Spleen (tissue), 13 donors: ENCODE measurements at places on chromosomes 1 and 21. TPM values are rescaled to one million over a fixed set of nuclear protein-coding genes. Genes with fewer than 3 reads are reported as not detected.

The AIM2 gene
- 34.0 TPM for total RNA-seq

The WDR64 gene
- 0.34 TPM for total RNA-seq

The PCAT6 gene
- total RNA-seq = 0.86 TPM

The RIPK4 gene
- total RNA-seq = not detected

The PTGFRN gene
- total RNA-seq = 17.4 TPM

The TDRD5 gene
- 0.14 TPM for total RNA-seq

The MFAP2 gene
- total RNA-seq = 1.0 TPM

The CCDC24 gene
- total RNA-seq = 4.1 TPM

The VWA1 gene
- 12.1 TPM for total RNA-seq

The ZMYND12 gene
- total RNA-seq = 4.3 TPM

The SH2D2A gene
- 12.2 TPM for total RNA-seq

The APP gene
- total RNA-seq = 328 TPM

The PROK1 gene
- 0.51 TPM for total RNA-seq

The E2F2 gene
- 8.7 TPM for total RNA-seq

DNA sequence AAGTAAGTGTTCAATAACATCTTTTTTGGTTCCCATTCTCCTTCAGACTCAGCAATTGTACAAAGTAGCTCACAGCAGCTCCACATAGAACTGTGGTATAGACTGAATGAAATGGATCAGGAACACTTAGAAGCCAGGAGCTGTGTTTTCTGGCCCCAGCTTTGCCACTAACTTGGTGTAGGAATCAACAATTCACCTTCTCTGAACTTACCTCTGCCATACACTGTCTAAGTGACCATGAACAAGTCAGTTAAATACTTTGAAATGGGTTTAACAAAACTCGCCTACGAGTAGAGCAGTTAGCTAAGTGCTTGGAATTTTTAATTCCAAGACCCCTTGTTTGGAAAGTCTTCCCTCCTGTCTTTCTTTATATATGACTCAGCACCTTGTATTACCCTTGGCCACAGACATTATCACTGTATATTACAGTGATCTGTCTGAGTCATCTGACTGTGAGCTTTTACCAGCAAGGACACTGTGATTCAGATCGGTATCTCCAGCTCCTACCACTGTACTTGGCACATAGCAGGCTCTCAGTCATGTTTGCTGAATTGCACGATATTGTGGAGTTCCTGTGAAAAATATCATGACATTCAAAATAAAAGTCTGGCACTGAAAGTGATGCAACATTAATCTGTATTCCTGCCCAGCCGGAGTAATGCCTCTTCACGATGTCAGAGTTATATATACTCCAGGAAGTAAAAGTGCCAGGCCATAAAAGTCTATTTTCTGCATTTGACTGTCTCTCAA, 101.7 kb upstream of the BEND5 start:
- no peaks in the 10 kb centered on the region for H3K36me3 ChIP-seq
- H3K27ac ChIP-seq = no peak overlapping the region
- no peak overlapping the region for H3K4me3 ChIP-seq

DNA sequence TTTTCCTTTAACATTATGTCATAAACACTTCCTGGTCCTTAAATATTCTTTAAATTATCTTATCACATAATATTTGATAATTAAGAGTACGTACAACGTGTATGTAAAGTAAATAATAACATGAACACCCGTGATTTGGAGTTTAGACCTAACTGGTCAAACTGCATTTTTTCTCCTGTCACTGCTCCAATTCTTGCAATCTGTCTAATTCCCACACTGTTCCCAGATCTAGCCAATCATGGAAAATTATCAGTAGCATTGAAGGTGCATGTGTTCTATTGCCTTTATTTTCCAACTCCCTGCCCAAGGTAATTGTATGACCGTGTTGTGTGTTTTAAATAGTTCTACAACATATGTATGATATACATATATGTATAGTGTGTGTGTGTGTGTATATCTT, 2.1 kb upstream of the PM20D1 start:
- no peak overlapping the region for H3K27ac ChIP-seq
- H3K36me3 ChIP-seq = no peaks in the 10 kb centered on the region
- H3K4me1 ChIP-seq = peaks cover 7% of the 10 kb centered on the region

DNA sequence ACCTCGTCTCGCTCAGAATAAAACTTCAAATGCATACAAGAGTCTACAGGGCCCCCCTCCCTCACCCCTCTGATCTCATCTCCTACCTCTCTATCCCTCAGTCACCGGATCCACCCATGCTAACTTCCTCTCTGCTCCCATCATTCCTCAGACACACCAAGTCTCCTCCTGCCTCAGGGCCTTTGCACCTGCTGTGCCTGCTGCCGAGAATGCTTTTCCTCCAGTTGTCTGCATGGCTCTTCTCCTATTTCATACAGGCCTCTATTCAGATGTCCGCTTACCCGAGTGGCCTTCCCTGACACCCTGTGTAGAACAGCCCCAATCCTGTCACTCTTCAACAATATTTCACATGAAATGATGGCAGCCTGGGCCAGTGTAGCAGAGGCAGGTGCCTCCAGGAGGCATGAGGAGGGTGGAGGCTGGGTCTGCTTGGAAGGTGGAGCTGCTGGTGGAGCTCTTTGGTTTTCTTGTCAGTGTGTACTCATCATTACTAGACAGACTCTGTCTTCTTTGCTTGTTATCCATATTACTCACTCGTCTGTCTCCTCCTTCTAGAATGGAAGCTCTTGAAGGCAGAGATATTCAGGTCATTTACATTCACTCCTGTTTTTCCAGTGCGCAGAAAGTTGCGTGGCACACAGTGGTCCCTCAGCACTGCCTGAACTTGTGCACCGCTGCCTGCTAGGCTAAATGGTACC, 4.2 kb downstream of the SH2D2A start:
- no peaks in the 10 kb centered on the region for H3K36me3 ChIP-seq
- DNase-seq = no peak
- no peaks in the 10 kb centered on the region for H3K27me3 ChIP-seq
- peaks cover 54% of the 10 kb centered on the region for H3K4me1 ChIP-seq
- H3K27ac ChIP-seq = no peak overlapping the region

GRCh38 chr1:37035796-37036666, 1.7 kb upstream of the GRIK3 start:
- no peak overlapping the region for H3K4me3 ChIP-seq
- H3K4me1 ChIP-seq = peaks cover 35% of the 10 kb centered on the region
- peaks cover 93% of the 10 kb centered on the region for H3K27me3 ChIP-seq
- DNase-seq = peak; percentile 81
- H3K27ac ChIP-seq = no peak overlapping the region

GRCh38 chr1:197989058-197989457, 71.9 kb downstream of the LHX9 start:
- H3K27me3 ChIP-seq = no peaks in the 10 kb centered on the region
- no peaks in the 10 kb centered on the region for H3K4me1 ChIP-seq
- DNase-seq = peak; percentile 48
- no peaks in the 10 kb centered on the region for H3K36me3 ChIP-seq
- no peak overlapping the region for H3K4me3 ChIP-seq

DNA sequence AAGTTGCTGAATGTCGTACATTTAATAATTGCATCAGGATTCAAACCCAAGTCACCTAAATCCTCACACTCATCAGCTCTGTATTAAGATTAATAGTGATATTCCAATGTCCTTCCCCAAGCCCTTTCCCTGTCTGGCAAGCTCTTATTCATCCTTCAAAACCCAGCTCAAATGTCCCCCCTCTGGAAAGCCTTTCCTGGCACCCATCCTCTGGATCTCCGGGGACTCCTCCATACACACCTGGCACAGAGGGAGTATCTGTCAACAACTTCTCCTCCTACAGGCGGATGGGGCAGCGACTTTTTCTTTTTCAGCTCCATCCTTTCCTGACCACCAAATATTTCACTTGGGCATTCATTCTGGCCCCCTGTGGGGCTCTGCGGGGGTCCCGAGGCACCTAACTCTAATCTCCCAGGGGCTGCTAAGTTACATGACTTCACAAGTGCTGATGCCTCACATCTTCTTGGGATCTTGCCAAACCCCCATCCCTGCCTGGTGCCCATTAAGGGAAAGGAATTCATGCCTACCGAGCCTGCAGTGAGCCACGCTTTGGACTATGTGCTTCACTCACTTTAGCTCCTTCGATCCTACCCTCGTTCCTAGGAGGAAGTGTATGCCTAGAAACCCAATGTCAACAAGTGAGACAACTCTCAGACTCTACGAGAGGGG, 15.2 kb downstream of the TINAGL1 start:
- H3K27ac ChIP-seq = no peak overlapping the region
- H3K4me3 ChIP-seq = no peak overlapping the region
- no peaks in the 10 kb centered on the region for H3K36me3 ChIP-seq
- no peak for DNase-seq
- peaks cover 20% of the 10 kb centered on the region for H3K27me3 ChIP-seq

- no peak overlapping the region for H3K27ac ChIP-seq
- no peak for DNase-seq
- H3K27me3 ChIP-seq = no peaks in the 10 kb centered on the region
Measured at GRCh38 chr1:24806588-24806987, 61.3 kb downstream of the CLIC4 start.

DNA sequence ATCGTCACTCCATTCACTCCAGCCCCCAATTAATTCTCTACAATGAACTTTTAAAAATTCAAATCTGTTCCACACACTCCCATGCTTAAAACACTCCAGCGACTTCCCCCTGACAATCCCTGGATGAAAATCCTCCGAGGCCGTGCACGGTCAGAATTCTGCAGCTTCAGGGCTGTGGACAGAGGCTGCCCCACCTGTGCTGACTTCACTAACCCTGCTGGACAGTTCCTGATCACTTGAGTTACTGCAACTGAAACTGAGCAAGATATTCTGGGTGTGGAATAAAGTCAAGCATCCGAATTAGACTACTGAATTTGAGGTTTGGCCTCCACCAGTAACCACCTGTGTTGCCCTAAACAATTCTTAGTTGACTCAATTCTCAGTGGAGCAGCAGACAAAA, 1.0 kb upstream of the JAK1 start:
- peak; percentile 78 for DNase-seq
- H3K36me3 ChIP-seq = no peaks in the 10 kb centered on the region
- H3K4me3 ChIP-seq = no peak overlapping the region
- H3K27ac ChIP-seq = no peak overlapping the region
- no peaks in the 10 kb centered on the region for H3K27me3 ChIP-seq

DNA sequence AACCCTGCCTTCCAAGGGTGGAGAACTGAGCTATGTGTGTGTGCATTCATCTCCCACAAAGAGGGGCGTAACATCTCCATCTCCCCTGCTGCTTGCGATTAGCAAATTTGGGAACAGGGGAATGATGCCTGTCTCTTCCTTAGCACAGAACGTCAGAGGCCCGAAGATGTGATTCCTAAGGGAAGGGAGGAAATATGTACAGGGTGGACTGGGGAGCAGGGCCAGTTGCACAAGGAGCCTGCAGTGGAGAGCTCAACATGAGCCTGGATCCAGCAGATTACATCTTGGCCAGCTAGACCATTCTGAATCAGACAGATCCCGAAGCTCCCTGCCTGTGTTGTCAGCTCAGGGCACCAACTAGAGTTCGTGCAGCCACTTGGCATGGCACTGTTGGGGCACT, 118.1 kb downstream of the NGF start:
- no peak overlapping the region for H3K27ac ChIP-seq
- DNase-seq = no peak
- H3K4me3 ChIP-seq = no peak overlapping the region
- no peaks in the 10 kb centered on the region for H3K36me3 ChIP-seq
- H3K4me1 ChIP-seq = no peaks in the 10 kb centered on the region
- peaks cover 5% of the 10 kb centered on the region for H3K27me3 ChIP-seq

- DNase-seq = no peak
- H3K27me3 ChIP-seq = peaks cover 41% of the 10 kb centered on the region
- no peaks in the 10 kb centered on the region for H3K36me3 ChIP-seq
Measured at GRCh38 chr21:44614961-44615391, 3.1 kb downstream of the KRTAP10-8 start.

DNA sequence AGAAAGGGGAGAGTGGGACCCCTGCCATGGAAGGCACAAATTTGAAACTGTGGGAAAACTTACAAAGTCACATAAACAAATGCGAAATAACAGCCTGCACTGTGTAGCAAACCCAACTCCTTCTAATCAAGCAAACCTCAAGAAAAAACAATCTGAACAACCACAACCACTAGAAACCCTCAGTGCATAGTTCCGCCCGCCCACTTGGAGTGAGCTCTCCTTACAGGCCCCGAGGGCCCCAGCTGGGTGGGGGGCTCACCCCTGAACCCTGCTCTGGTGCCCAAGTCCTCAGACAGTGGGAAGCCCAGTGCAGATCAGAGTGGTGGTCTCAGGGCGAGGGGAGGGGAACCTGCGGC, 931 bp upstream of the MXRA8 start:
- no peak overlapping the region for H3K4me3 ChIP-seq
- DNase-seq = peak; percentile 62
- H3K4me1 ChIP-seq = peaks cover 54% of the 10 kb centered on the region
- peaks cover 19% of the 10 kb centered on the region for H3K27me3 ChIP-seq
- no peaks in the 10 kb centered on the region for H3K36me3 ChIP-seq

- no peaks in the 10 kb centered on the region for H3K36me3 ChIP-seq
- no peaks in the 10 kb centered on the region for H3K4me1 ChIP-seq
- peak overlapping the region; percentile 71 for H3K27ac ChIP-seq
- H3K27me3 ChIP-seq = no peaks in the 10 kb centered on the region
- DNase-seq = no peak
- H3K4me3 ChIP-seq = no peak overlapping the region
Measured at GRCh38 chr21:26405735-26406361, 167.2 kb downstream of the CYYR1 start.

DNA sequence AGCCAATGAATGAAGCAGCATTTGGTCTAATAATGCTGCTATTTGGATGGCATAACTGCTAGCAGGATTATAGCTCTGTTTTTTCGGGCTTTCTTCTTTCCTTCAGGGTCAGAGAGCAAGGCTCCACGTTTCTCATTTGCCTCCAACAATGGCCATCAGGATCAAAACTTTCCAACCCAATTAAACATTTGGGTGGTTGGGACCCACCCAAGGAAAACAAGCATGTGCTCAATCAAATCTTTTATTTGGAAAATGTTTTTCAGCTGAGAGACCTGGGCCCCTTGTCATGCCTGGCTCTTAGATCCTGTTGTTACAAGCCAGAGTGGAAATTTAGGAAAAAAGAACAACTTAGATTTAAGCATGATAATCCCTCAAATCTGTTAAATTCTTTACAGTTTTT, 373.1 kb upstream of the USP24 start:
- DNase-seq = no peak
- no peak overlapping the region for H3K4me3 ChIP-seq
- no peak overlapping the region for H3K27ac ChIP-seq
- H3K36me3 ChIP-seq = no peaks in the 10 kb centered on the region
- H3K27me3 ChIP-seq = no peaks in the 10 kb centered on the region
